ENCODE measurements at places on chromosomes 11 and 22.

DNA sequence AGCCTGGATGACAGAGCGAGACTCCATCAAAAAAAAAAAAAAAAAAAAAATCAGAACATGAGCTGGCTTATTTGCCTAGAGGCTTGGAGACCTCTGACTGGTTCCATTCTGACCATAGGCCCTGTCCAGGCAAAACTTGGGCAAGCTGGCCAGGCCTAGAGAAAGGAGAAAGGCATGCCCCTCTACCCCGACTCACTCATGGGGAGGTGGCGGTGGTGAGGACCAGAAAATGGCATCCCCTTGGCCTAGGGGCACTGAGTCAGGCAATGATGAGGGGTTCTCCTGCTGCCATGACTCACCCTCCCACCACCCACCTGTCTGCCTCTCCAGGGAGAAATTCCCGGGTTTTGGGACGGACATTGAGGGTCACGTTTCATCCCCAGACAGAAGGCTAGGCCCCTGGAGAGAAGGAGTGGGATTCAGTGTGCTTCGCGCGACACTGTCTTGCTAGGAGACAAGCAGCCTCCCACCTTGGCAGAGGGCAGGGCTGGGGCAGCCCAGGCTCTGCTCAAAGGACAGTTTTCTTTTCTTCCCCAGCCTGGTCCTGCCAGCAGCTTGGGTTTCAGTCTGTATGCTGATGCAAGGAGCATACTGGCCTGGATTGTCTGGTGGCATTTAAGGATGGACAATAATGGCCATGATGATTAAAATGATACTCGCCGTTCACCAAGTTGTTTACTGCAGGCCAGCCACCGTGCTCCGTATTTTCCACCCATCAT, 17.2 kb downstream of the TOB2 start:
- no peak for DNase-seq

DNA sequence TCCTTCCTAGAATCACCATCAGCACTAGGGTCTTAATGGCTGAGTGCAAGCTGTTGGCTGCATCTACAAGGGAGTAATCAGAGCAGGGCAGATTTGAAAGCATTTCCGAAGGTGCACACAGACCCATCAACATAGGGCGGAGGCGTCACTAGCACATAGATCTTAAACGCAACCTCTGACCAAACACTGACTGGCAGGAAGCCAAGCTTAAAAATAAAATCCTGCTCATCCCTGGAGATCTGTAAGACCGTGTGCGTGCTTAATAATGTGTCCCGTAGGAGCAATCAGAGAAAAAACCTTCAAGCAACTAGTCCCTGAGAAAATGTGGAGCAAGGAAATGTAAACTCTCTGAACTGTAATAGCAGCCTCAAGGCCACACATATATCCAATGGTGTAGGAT, 470.5 kb downstream of the ETS1 start:
- DNase-seq = no peak

GRCh38 chr11:68315171-68315920, 3.0 kb downstream of the LRP5 start:
- DNase-seq = no peak

DNA sequence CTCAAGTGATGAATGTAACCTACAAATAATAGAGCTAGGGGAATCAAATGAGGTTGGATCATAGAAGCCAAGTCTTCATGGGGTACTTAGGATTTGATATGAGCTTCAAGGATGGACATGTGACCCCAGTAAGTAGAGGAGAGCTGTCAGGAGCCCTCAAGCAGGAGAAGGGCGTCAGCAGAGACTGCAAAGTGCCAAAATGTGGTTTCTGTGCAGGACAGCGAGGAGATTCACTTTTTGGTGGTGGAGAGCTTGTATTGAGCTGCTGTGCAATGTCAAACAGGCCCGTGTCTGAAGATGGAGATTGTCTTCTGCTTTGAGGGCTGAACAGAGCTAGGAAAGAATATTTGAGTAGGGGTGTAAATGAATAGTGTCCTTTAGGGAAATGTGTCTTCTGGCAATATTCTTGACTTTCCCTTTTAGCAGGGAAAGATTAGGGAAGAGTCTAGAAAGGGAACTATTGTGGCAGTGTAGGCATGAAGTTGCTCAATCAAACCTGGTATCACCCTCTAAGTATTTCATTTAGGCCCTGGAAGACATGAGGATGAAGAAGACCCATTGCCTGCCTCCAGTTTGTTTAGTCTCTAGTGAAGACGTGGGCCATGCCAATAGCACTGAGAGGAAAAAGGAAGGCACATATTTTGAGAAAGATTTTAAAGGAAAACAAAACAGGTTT, 31.2 kb upstream of the SORL1-AS1 start:
- DNase-seq = no peak

- no peak for DNase-seq
Measured at GRCh38 chr11:66851239-66851596, 5.6 kb upstream of the LRFN4 start.

DNA sequence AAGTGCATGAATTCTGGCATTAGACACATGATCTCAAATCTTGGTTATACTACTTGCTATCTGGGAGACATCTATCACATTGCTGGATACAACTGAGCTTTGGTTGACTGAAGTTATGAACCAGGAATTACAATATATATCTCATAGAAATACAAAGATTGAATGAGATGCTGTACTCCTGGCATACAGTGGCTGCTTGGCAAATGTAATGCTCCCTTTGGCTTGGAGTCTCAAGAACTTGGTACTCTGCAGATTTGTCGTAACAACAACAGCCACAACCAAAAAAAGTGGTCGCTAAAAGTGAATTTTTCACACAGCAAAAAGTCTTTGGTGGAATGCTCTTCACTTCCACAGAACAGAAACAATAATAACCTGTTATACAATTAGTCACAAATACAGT, 1082.6 kb downstream of the DLG2 start:
- no peak for DNase-seq

DNA sequence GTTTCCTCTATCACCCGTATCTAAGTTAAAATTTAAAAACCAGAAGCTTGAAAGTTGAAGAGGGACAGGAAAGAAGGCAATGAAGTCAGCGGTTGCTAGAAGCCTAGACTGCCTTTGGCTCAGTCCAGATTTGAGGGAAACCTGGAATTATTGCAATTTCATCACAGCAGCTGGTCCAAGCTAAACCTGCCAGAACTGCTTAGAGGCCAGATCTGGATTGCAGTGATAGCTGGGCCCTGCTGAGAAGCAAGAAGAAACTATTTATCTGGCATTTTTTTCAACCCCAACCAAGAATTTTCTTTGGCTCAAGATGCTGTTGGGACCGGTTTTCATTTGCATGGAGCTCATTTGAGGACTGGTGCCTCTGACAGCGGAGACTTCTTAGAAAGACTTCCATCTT, 121.5 kb upstream of the TEAD1 start:
- no peak for DNase-seq

GRCh38 chr11:66367561-66368312, 3.8 kb downstream of the SLC29A2 start:
- DNase-seq = no peak
